ENCODE measurements at places on chromosomes 3 and 15.

GRCh38 chr3:24907106-24907505 is 412.5 kb upstream of the THRB start:
- no peak for DNase-seq

DNA sequence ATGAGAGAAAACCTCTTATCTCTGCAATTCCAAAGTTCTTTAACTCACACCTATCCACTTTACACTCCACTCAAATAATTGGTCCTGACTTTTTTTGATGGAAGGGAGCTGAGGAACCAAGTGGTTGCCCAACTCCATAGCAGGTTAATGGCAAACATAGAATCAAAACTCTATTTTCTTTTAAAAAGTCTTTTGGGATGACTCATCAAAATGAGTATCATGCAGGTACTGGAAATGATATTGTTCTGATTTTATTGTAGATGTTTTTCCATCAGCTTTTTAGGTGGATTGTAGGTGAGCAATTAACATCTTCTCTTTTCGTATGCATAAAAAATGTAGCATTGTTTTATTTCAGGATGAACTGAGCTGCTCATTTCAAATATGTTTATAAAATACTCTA is 239.5 kb downstream of the SATB1 start:
- no peak for DNase-seq

- DNase-seq = no peak
Measured at GRCh38 chr3:110814170-110815007, 257.2 kb upstream of the NECTIN3 start.

DNA sequence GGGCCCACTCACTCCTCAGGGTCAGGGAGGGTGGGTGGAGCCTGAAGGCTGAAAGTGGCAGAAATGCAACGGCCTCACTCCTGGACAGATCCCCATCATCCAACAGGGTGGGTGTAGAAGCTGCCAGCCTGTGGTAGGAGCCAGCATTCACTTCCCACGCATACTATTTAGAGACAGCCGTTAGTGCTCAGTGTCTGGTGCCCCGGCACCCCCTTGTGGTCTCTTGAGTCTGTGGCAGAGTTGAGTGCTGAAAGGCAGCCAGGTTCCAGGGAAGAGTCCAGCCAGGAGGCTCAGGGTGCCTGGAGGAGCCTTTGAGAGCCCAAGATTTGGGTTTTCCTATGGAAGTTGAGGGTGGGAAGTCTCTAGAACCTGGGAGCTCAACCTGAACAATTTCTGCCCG is 2.1 kb upstream of the GNAT1 start:
- peak; percentile 13 for DNase-seq
